ENCODE measurements at places on chromosomes 5 and 9. TPM values are rescaled to one million over a fixed set of nuclear protein-coding genes. Genes with fewer than 3 reads are reported as not detected.

Gene SPAG8
- 2.9 TPM for total RNA-seq

Gene BHMT2
- 0.41 TPM for total RNA-seq

Gene KIF20A
- 4.1 TPM for total RNA-seq

Gene IARS1
- total RNA-seq, result 163 TPM

Gene LCN2
- total RNA-seq, result not detected

DNA sequence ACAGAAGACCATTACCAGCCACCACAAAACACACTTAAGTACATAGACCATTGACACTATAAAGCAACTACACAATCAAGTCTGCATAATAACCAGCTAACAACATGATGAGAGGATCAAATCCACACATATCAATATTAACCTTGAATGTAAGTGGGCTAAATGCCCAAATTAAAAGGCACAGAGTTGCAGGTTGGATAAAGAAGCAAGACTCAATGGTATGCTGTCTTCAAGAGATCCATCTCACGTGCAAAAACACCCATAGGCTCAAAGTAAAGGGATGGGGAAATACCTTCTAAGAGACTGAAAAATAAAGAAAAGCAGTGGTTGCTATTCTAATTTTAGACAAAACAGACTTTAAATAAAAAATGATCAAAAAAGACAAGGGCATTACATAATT is 113.6 kb upstream of the CD180 start:
- no peak for DNase-seq

- DNase-seq, result no peak
Observed at GRCh38 chr5:53397845-53398244, 82.6 kb upstream of the FST start.

- DNase-seq, result no peak
Observed at GRCh38 chr5:7348168-7348854, 47.6 kb upstream of the ADCY2 start.

Gene TLX3
- total RNA-seq, result not detected

Gene ATP10B
- total RNA-seq, result 2.4 TPM

Gene NELFB
- total RNA-seq, result 36.7 TPM

Gene GDA
- total RNA-seq, result 21.6 TPM

Gene HRH2
- 3.3 TPM for total RNA-seq

- DNase-seq, result no peak
Observed at GRCh38 chr5:355958-356357, 34.4 kb downstream of the AHRR start.

DNA sequence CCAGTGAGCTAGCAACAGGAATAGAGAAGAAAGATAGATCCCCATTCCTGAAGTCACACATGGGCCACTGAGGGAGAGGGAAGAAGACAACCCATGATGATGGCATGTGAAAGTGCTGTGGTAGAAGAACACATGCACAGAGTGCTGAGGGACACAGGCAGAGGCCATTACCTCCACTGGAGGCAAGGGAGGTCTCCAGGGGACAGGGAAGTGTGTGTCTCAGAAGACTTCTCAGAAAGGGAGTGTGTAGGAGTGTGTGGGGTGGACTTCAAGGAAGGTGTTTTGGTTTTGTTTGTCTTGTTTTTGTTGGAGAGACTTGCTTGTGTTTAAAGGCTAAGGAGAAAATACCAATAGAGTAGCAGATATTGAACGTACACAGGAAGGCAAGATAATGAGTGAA is 77.0 kb upstream of the SMARCA2 start:
- no peak for DNase-seq

Gene UQCRQ
- 75.8 TPM for total RNA-seq

GRCh38 chr5:141529002-141529401 is 40.1 kb downstream of the PCDHGC5 start:
- DNase-seq, result no peak

DNA sequence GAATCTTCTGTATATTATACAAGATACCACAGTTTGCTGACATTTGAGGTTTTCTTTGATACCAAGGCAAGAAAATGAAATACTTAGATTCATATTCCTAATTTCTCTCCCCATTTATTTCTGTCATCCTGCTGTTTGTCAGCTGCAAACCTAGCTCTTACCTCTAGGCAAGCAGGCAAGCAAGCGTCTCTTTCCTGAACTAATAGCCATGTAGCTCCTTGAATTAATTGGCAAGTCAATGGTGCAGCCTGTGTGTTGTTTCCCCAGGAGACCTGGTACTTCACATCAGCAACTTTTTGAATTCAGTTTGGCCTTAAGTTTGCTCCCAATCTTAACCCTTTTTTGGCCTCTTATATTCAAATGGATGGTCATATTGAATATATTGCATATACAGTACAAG is 573.6 kb upstream of the ARRDC3 start:
- no peak for DNase-seq

GRCh38 chr9:126935630-126936029 is 21.0 kb downstream of the RALGPS1 start:
- DNase-seq, result no peak

DNA sequence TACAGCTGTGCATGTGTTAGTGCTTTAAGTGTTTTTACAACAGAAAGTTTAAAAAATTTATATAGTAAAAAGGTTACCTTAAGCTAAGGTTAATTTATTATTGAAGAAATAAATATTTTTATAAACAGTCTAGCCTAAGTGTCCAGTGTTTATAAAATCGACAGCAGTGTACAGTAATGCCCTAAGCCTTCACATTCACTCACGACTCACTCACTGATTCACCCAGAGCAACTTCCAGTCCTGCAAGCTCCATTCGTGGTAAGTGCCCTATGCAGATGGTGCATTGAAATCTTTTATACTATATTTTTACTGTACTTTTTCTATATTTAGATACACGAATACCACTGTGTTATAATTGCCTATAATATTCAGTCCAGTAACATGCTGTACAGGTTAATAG is 159.1 kb downstream of the ROR2 start:
- no peak for DNase-seq

- no peak for DNase-seq
Observed at GRCh38 chr9:24451346-24451745, 94.4 kb downstream of the IZUMO3 start.

DNA sequence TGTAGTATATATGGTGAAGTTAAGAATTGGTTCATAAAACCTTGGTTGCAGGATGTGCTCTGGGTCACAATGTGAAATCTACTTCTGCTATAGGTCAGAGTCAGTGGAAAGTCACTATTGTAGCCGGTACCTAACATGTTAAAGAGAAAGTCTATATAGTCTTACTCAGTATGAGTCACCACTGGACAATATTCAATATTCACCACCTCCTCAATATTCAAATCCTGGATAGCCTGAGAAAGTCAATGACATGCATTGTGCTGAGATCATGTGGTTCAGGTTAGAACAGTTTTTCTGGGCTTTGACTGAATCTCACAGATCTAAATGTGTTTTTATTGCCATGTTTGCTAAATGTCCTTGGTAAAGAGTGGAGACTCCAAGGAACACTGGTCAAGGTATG is 108.8 kb downstream of the HMHB1 start:
- DNase-seq, result no peak

Gene ROR2
- total RNA-seq, result 0.82 TPM

Gene LRRC26
- 0.41 TPM for total RNA-seq

- DNase-seq, result no peak
Observed at GRCh38 chr9:115212832-115213231, 94.9 kb upstream of the TNC start.

DNA sequence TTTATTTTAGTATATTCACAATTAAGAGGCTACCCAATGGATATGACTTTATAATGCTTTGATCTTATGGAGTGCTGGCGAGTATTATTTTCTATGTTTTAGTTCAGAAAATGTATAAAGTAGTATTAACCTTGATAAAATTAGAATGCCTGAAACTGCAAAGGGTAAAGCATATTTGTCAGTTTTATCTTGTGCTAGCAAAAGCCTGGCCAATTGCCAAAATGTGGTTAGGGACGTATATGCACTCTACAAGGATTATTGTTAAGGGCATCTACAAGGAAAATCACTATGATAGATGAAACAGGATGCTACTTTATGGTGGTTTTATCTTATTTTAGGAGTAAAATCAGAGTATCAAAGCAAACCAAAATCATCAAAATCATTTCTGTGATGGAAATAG is 281.7 kb downstream of the CCDC171 start:
- DNase-seq, result no peak

- DNase-seq, result no peak
Observed at GRCh38 chr5:175690586-175690985, 32.7 kb downstream of the HRH2 start.

GRCh38 chr5:181190711-181191525 is 14.1 kb downstream of the TRIM7 start:
- peak; percentile 45 for DNase-seq

GRCh38 chr5:89343666-89344065 is 460.7 kb upstream of the MEF2C start:
- no peak for DNase-seq

DNA sequence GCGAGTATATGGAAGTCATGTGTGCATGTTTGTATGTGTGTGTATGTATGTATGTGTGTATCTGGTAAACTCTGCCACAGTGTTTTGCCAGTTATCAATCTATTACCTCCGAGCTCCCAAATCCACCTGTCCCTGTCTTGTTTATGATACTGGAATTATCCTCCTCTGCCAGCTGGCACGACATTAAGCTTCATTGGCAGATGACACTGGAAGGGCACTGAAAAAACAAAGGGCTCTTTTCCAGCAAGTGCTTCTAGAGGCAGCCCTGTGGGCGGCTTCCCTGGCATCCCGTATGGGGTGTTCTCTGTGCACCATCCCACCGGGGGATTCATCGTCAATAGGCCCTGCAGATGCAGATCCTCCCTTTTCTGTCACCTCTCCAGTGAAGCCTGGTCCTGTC is 221.5 kb downstream of the MSX2 start:
- DNase-seq, result no peak

GRCh38 chr5:7690557-7690956 is 160.4 kb downstream of the CFAP90 start:
- DNase-seq, result no peak

DNA sequence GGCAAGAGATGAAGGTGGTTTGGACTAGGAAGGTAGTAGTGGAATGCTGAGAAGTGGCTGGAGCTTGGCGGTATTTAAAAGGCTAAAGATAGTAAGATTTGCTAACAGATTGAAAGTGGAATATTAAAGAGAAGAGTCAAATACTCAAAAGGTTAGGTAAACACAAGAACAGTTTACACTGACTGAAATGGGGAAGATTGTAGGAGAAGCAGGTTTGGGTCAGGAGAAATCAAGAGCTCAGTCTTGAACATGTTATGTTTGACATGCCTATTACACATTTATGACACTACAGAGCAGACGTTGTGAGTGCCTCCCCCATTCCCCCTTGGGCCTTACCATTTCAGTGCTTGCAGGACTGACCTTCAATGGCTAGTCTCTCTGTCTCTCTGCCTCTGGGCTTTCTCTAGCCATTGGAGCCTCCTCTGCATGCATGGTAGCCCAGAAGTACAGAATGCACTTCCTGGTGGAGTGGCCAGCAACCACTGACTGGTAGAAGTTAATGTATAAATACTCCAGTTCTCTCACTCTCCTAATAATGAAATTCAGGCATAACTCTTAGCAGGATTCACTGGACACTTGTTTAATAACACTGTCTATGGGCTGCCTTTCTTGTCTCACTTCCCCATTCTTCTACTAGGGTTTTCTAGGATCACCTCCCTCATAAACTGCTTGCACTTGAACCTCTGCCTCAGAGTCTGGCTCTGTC is 56.8 kb downstream of the HMGCS1 start:
- DNase-seq, result no peak

- DNase-seq, result no peak
Observed at GRCh38 chr5:38948501-38948900, 102.7 kb downstream of the OSMR start.

DNA sequence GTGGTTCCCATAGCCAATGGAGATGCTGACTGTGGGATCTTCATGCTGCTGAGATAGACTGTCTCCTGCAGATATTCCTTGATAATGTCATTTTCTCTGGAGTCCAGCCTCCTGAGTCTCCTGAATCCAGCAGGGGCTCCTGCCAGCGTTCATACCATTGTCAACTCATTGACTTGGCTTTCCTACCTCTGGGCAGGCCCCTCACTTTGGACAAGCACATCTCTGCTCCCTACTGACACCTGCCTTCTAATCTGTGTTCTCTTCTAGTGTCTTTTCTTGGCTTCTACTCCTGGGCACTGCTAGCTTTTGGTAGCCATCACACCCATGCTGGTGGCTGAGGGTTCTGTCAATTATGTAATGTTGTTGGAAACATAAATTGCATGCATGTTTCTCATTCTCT is 138.0 kb downstream of the ADCY2 start:
- no peak for DNase-seq

Gene ACSL6
- total RNA-seq, result 34.2 TPM

DNA sequence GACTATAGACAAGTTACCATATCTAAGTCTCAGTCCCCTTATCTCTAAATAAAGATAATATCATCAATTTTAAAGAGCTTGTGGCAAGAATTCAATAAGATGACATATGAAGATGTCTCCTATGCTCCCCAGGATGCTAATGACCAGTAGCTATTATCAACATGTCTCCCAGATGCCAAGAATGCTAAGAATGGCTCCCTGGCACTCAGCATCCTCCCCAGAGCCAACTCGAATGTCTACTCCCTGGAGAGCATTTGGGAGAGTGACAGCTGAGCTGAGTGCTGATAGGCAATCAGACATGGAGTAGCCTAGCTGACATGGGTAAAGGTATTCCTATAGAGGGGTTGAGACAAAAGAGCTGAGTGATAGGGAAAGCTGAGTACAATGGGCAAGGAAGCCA is 15.9 kb downstream of the P4HA2 start:
- DNase-seq, result no peak

GRCh38 chr5:16976625-16977008 is 40.5 kb upstream of the MYO10 start:
- no peak for DNase-seq

Gene C9
- under 0.01 TPM for total RNA-seq

GRCh38 chr9:37343724-37344123 is 78.8 kb upstream of the GRHPR start:
- DNase-seq, result no peak

- no peak for DNase-seq
Observed at GRCh38 chr5:39464088-39464487, 39.3 kb upstream of the DAB2 start.

DNA sequence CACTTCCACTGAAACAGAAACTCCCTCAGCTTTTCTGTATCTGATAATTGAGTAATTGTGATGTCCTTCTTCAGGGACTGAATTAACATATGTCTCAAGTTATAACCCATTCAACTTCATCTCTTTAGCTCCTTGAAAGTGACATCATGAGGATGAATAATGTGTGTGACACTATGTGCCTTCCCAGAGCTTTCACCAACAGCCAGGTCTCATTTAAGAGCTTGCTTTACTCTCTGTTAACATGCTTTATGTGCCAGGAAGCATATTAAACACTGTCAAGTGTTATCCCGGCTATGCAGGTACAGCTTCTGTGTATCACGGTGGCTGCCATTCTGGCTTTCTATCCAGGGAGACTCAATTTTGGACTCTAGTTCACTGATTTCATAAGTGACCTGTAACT is 799.9 kb downstream of the CDH12 start:
- DNase-seq, result no peak

Gene ADAMTS6
- total RNA-seq, result 15.5 TPM

Gene NEUROG1
- total RNA-seq, result 0.41 TPM

Gene BSPRY
- under 0.01 TPM for total RNA-seq

DNA sequence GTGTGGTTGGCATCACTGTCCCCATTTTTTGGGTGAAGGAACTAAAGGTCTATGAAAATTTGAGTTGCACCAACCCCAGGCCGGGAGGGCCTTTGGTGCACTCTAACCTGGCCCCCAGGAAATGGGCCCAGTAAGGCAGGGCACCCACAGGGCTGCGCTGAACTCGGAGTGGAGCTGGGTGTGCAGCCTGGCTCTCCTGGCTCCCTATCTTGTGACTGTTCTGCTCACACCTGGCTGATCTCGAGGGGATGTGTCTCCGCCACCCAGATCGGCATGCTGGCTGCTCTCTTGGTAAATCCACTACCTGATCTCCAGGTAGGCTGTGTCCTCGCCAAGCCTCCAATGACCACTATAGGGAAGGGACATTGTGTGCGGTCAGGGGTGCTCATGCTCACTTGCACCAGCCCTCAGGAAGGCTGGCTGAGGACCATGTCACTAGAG is 259.8 kb downstream of the NSG2 start:
- no peak for DNase-seq

Gene F2R
- 22.8 TPM for total RNA-seq

Data from frontal cortex (tissue), 4 donors.